ENCODE measurements at places on chromosomes 16 and 17. TPM values are rescaled to one million over a fixed set of nuclear protein-coding genes. Genes with fewer than 3 reads are reported as not detected.

Gene RGS11
- total RNA-seq = 4.0 TPM

Gene ANKRD40CL
- not detected for total RNA-seq

Gene ACSM3
- total RNA-seq = 118 TPM

Gene PTX4
- not detected for total RNA-seq

Gene SYCE1L
- total RNA-seq = 21.3 TPM

Gene SLC16A6
- total RNA-seq = 0.89 TPM

Gene FBXL16
- 0.18 TPM for total RNA-seq

Gene WNT9B
- total RNA-seq = 1.6 TPM

Gene SLC5A11
- 0.22 TPM for total RNA-seq

DNA sequence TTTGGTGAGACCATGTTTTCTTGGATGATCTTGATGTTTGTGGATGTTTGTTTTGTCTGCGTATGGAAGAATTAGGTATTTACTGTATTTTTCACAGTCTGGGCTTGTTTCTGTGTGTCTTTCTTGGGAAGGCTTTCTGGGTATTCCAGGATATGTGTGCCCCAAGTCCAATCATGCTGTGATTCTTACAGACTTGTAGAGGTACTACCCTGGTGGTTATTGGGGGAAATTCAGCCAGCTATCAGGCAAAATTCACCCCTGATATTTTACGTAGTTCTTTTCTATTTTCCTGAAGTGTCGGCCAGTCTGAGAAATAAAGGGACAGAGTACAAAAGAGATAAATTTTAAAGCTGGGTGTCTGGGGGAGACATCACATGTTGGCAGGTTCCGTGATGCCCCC, 33.4 kb upstream of the ARL4D start:
- H3K4me3 ChIP-seq = no peak overlapping the region
- H3K4me1 ChIP-seq = peaks cover 30% of the 10 kb centered on the region
- peaks cover 3% of the 10 kb centered on the region for H3K36me3 ChIP-seq
- DNase-seq = no peak

DNA sequence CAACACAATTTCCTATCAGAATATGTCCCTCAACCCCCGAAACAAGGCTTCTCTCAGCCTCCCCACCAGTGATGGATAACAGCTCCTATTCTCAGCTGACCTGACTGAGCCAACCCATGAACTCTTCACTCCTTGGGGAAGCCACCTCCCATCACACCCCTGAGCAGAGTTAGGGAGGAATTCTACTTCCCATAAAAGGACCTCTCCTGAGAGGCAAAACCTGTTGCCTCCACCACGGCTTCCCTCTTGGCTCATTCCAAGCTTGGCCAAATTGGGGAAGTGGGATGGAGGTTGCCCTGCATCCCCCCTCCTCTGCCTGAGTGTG, 5.7 kb upstream of the RASL10B start:
- peaks cover 59% of the 10 kb centered on the region for H3K4me1 ChIP-seq
- no peak for DNase-seq

DNA sequence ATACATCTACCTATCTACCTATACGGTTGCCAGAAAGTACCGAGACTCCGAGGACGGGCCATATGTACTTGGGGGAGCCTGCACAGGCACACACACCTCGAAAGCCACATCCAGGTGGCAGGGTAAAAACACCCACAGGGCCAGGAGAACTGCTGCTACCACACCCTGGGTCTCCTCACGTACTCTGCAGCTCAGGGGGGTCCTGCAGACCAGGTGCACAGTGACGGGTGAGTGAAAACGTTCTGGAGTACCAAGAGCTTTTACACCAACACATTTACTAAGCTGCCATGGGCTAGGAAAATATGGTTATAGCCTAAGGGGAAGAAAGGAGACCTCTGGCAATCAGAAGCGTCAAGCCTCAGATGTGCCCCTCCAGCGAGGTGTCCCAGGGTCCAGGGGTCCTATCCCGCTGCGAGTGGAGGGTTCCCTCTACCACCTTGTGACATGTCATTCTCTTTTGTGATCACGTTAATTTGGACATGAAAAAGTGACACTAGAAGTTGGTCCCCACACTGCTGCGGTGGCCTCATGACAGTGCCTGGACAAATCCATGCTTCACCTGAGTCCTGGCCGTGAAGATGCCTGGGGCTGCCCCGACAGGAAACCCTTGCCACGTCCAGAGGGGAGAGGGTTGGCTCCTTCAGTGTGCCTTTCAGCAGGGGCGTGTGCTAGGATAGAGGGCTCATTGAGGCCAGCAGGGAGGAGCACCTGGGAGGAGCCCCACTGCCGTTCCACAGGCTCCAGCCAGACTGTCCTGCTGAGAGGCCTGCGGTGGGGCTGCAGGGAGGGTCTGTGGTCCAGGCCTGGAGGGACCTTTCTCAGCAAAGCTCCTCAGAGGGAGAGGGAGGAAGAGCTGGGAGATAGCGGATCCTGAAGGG, 1.8 kb downstream of the CANT1 start:
- H3K27me3 ChIP-seq = no peaks in the 10 kb centered on the region
- peak overlapping the region; percentile 89 for H3K4me3 ChIP-seq
- peaks cover 35% of the 10 kb centered on the region for H3K4me1 ChIP-seq
- H3K36me3 ChIP-seq = peaks cover 2% of the 10 kb centered on the region
- no peak for DNase-seq

GRCh38 chr17:27889711-27890251, 3.4 kb downstream of the LYRM9 start:
- H3K27me3 ChIP-seq = peaks cover 3% of the 10 kb centered on the region
- H3K4me3 ChIP-seq = no peak overlapping the region
- peak overlapping the region; percentile 35 for H3K27ac ChIP-seq
- H3K4me1 ChIP-seq = peaks cover 26% of the 10 kb centered on the region

DNA sequence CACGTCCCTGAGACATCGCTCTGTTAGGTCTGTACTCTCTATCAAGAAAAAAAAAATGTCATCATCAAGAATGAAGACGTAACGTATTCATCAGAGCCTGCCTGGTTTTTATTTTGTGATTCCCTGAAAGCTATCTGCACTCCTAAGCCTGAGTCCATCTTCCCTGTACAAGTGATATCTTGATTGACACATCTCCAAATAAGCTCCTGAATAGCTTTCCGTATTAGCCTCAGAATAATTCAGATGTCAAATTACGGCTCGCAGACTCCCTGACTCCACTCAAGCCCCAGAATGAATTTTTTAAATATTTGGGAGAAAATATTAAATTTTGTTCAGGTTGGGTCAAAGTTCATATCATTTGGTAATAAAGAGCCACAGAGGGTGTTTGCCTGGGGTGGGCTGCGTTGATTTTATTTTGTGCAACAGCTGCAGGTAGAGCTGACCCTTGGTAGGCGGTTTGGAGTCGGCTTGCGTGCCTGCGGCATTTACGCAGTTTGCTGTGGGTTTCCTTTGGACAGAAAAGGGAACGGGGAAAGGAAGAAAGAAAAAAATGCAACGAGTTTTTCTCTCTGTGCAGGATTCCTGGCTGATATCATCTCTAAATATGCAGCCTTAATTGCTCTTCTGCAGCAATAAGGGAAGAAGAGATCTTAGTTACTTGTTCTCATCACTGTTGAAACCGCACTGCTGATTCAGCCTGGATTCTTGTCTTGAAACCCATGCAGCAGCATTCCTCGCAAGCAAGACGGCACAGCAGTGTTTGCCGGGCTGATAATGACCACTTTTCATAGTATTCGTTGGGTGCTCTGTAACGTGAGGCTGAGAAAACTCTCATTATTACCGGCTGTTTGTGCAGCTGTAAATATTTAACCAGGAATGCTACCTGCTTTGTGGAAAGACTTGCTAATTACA, 114.7 kb downstream of the IRX3 start:
- H3K27me3 ChIP-seq = no peaks in the 10 kb centered on the region
- peak overlapping the region; percentile 44 for H3K27ac ChIP-seq
- H3K4me1 ChIP-seq = peaks cover 58% of the 10 kb centered on the region
- H3K36me3 ChIP-seq = no peaks in the 10 kb centered on the region

DNA sequence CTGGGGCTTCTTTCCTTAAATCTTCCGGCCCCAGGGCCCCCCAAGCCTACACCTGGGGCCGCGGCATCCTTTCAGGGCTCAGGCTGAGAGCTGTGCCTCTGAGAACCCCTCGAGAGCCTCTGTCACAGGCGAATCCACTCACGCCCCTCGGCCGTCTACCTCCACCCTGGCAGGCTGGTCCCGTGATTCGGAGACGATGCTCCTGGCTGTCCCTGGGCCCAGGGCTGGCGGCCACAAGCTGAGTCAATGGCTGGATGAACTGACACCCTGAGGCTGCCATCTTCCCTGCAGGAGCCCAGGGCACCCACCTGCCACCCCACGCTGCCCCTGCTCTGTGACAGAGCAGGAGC, 4.4 kb downstream of the TEPSIN start:
- H3K36me3 ChIP-seq = peaks cover 18% of the 10 kb centered on the region
- DNase-seq = no peak
- no peak overlapping the region for H3K4me3 ChIP-seq

GRCh38 chr17:38322156-38322779, 21.5 kb downstream of the GPR179 start:
- H3K4me1 ChIP-seq = peaks cover 20% of the 10 kb centered on the region
- H3K27ac ChIP-seq = no peak overlapping the region
- peaks cover 13% of the 10 kb centered on the region for H3K36me3 ChIP-seq
- no peak overlapping the region for H3K4me3 ChIP-seq
- no peaks in the 10 kb centered on the region for H3K27me3 ChIP-seq

DNA sequence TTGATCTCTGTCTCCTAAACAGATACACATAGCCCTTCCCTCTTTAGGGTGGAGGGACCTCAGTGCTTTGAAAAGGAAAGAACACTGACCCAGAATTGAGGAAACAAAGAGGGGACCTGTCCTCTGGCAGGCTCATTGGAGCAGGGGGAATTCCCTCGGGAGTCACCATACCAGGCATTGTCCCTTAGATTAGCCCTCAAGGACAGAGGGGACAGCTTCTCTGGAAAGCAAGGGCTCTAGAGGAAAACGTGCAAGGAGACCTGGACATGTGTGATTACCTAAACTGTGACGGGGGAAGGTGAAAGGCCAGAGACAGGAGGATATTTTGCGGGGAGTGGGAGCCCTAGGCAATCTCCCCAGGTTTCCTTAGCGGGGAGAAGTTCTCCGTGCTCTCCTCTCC, 7.6 kb upstream of the FZD2 start:
- H3K36me3 ChIP-seq = no peaks in the 10 kb centered on the region
- no peaks in the 10 kb centered on the region for H3K27me3 ChIP-seq
- H3K4me3 ChIP-seq = no peak overlapping the region
- DNase-seq = no peak
- peak overlapping the region; percentile 80 for H3K27ac ChIP-seq
- H3K4me1 ChIP-seq = peaks cover 52% of the 10 kb centered on the region

- no peaks in the 10 kb centered on the region for H3K36me3 ChIP-seq
- peaks cover 14% of the 10 kb centered on the region for H3K27me3 ChIP-seq
- no peak overlapping the region for H3K27ac ChIP-seq
Measured at GRCh38 chr17:82231562-82232321, 2.9 kb downstream of the SLC16A3 start.

- no peak overlapping the region for H3K4me3 ChIP-seq
- no peak overlapping the region for H3K27ac ChIP-seq
- no peaks in the 10 kb centered on the region for H3K27me3 ChIP-seq
- H3K4me1 ChIP-seq = no peaks in the 10 kb centered on the region
- H3K36me3 ChIP-seq = peaks cover 31% of the 10 kb centered on the region
Measured at GRCh38 chr17:63335831-63336230, 110.3 kb downstream of the CYB561 start.

- peak overlapping the region; percentile 90 for H3K27ac ChIP-seq
- peak overlapping the region; percentile 73 for H3K4me3 ChIP-seq
- H3K27me3 ChIP-seq = no peaks in the 10 kb centered on the region
- peaks cover 37% of the 10 kb centered on the region for H3K4me1 ChIP-seq
Measured at GRCh38 chr17:4950075-4950745, 709 bp upstream of the ENO3 start.

GRCh38 chr17:33750943-33751701, 458.0 kb upstream of the ASIC2 start:
- H3K36me3 ChIP-seq = no peaks in the 10 kb centered on the region
- peaks cover 12% of the 10 kb centered on the region for H3K4me1 ChIP-seq
- peak; percentile 52 for DNase-seq
- no peak overlapping the region for H3K27ac ChIP-seq
- peak overlapping the region; percentile 42 for H3K4me3 ChIP-seq

DNA sequence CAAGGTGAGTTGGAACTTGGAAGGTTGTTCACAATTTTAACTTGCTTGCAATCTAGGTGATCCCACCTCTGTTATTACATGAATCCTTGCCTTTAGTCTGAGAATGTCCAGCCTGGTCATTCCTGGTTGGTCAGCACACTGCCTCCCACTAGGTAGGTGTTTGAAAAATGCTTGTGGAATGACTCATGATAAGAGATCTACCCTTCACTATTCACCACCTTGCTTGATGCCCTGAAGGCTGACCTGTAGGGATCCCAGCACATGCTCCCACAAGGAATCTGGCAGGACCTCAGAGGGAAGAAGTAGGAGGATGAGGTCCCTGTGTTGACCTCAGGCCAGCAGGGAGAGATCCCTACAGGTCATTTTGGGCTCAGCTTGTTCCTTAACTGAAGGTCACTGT, 30.2 kb upstream of the ABCA3 start:
- no peak overlapping the region for H3K4me3 ChIP-seq
- peaks cover 13% of the 10 kb centered on the region for H3K27me3 ChIP-seq
- H3K36me3 ChIP-seq = no peaks in the 10 kb centered on the region
- no peak overlapping the region for H3K27ac ChIP-seq
- no peak for DNase-seq

GRCh38 chr16:46673320-46674013, 15.5 kb downstream of the VPS35 start:
- no peak overlapping the region for H3K4me3 ChIP-seq
- H3K36me3 ChIP-seq = peaks cover 47% of the 10 kb centered on the region
- peaks cover 22% of the 10 kb centered on the region for H3K4me1 ChIP-seq

- no peaks in the 10 kb centered on the region for H3K27me3 ChIP-seq
- no peaks in the 10 kb centered on the region for H3K36me3 ChIP-seq
- H3K27ac ChIP-seq = no peak overlapping the region
- DNase-seq = no peak
- peaks cover 11% of the 10 kb centered on the region for H3K4me1 ChIP-seq
Measured at GRCh38 chr17:57011491-57012015, 33.6 kb downstream of the SCPEP1 start.

- H3K27me3 ChIP-seq = peaks cover 8% of the 10 kb centered on the region
- DNase-seq = no peak
- peaks cover 33% of the 10 kb centered on the region for H3K4me1 ChIP-seq
- H3K36me3 ChIP-seq = no peaks in the 10 kb centered on the region
- no peak overlapping the region for H3K4me3 ChIP-seq
- no peak overlapping the region for H3K27ac ChIP-seq
Measured at GRCh38 chr16:65114527-65114926, 7.3 kb downstream of the CDH11 start.

GRCh38 chr16:50441486-50442157, 72.8 kb upstream of the BRD7 start:
- H3K4me1 ChIP-seq = no peaks in the 10 kb centered on the region
- H3K36me3 ChIP-seq = no peaks in the 10 kb centered on the region
- peaks cover 8% of the 10 kb centered on the region for H3K27me3 ChIP-seq
- no peak overlapping the region for H3K27ac ChIP-seq
- H3K4me3 ChIP-seq = no peak overlapping the region

- no peaks in the 10 kb centered on the region for H3K4me1 ChIP-seq
- DNase-seq = no peak
- no peak overlapping the region for H3K27ac ChIP-seq
- H3K27me3 ChIP-seq = no peaks in the 10 kb centered on the region
Measured at GRCh38 chr16:106623-107324, 28.7 kb downstream of the MPG start.
